ENCODE measurements at places on chromosomes 6 and 20.

DNA sequence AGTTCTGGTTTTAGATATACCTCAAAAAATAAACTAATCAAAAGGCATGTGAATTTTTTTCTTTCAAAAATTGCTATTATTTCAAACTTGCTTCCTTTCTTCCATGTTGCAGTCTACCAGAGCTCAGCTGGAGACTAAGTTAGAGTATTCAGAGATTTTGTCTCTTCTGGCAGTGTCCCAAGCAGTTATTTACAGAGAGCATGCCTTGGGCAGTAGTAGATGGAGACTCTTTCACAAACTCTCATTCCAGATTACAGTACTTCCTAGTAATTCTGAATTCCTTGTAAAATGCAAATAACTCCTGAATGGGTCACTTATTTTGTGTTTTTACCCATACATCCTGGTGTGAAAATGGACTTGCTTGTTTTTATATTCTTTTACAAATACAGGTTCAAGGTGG, 703.4 kb downstream of the EPHA7 start:
- no peak for DNase-seq

DNA sequence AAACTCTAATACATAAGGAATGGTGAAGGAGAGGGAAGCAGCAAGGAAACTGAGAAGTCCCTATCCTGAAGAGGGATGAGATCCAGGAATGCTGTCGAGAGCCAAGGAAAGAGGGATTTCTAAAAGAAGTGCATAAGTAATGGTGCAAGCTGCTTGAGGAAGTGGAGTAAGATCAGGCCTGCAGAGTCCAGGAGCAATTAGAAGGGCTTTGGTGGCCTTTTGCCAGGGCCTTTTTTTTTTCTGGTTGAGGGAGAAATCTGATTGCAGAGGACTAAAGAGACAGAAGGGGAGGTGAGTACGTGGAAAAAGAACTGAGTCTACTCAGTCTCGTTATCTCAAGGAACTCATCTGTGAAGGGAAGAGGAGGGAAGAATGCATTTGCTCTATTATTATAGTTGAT, 396.2 kb downstream of the UTRN start:
- DNase-seq = no peak

- DNase-seq = no peak
These were observed 2.1 kb downstream of the EGFL8 start for GRCh38 chr6:32166411-32167061.

DNA sequence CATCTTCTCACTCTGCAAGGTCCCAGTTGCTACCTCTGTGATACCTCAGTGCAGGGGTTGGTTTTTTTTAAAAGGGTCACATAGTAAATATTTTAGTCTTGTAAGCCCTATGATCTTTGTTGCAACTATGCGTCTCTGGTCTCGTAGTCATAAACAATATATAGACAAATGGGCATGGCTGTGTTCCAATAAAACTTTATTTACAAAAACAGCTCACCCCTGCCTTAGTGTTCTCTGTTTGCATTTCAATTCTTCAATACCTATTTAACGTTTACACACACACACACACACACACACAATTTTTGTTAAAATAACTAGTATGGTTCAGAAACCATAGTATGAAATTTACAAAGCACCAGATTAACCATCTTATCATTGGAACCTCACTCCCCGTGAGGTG, 216.8 kb downstream of the PREX1 start:
- DNase-seq = no peak

DNA sequence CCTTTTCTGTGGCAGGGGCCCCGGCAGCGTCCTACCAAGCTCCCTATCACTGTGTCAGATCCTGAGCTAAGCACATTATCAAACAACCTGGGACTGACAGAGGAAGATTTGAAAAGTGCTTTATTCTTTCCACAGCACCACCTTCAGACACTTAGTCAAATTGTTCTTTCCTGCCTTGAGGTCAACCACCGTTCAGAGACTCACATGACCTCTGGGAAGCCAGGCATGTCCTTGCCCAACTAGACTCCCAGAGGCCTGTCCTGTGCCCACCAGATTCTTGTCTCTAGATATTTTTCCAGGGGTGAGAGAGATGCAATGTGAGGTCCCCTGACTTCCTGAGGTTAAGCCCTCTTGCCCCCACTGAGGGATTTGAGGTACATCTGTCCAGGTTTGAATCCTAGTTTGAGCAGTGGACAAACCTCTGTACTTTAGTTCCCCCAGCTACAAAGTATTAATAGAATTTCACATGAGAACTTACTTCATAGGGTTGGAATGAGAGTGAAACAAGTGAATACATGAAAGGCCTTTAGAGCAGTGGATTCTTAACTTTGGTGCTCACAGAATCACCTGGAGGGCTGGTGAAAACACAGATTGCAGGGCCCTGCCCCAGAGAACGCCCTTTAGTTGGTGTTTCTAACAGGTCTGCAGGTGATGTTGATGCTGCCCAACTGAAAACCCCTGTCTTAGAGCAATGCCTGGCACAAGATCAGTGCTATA, 179.8 kb downstream of the CLIC5 start:
- DNase-seq = no peak

- no peak for DNase-seq
These were observed 263.5 kb downstream of the CENPW start for GRCh38 chr6:126603410-126603809.

- no peak for DNase-seq
These were observed 70.1 kb upstream of the AFDN start for GRCh38 chr6:167756597-167756996.

DNA sequence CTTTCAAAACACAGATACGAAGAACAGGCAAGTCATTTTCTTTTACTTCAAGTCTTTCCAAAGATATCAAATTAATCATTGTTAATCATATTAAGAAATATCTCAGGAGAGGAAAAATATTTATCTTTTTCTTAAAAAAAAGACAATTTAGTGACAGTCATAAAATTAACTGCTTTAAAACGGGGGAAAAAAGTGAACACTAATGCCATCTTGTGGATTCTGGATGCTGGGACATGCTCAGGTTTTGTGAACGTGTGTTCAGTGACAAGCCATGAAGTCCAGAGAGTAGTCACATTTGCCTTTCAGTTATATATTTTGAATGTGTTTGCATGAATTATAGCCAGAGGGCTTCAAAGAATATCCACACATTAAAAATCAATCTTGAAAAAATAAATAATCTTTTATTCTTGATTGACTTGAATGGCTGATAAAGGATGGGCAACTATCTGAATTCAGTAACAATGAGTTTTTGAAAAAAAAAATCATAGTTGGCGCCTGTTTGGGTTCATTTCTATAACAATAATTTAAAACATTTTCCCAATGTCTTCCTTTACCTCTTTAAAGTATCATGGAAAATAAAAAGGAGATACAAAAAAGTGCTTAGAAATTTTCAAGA, 74.7 kb upstream of the NOX3 start:
- no peak for DNase-seq

GRCh38 chr6:89118931-89119330, 1.1 kb upstream of the SRSF12 start:
- no peak for DNase-seq

DNA sequence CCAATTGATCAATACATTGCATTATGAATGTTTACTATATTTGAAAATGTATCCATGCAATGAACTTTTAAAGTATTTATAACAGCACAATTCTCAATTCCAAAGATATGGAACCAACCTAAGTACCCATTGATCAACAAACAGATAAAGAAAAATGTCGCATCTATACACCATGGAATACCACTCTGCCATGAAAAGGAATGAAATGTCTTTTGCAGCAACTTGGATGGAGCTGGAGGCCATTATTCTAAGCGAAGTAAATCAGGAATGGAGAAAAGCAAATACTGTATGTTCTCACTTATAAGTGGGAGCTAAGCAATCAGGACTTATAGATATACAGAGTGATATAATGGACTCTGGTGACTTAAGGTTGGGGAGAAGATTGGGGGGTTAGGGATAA, 22.9 kb downstream of the SRPK1 start:
- DNase-seq = no peak

DNA sequence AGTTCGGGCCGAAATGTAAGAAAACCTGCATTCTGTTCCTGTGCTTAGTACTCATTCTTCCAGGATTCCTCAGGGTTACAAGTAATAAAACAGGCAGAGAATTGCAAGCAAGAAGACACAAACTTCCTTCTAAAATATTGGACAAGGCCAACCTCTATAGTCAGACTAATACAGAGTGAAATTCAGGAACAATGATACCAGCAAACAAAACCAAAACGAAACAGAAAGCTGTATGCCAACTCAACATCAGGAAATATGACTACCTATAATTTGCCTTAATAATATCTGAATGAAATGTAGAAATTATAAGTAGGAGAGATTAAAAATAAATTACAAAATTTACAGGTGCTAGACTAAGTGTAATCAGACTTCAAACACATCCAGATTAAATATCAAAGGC, 238.8 kb downstream of the HIVEP2 start:
- no peak for DNase-seq

GRCh38 chr6:34115403-34115795, 30.5 kb downstream of the GRM4 start:
- DNase-seq = no peak

DNA sequence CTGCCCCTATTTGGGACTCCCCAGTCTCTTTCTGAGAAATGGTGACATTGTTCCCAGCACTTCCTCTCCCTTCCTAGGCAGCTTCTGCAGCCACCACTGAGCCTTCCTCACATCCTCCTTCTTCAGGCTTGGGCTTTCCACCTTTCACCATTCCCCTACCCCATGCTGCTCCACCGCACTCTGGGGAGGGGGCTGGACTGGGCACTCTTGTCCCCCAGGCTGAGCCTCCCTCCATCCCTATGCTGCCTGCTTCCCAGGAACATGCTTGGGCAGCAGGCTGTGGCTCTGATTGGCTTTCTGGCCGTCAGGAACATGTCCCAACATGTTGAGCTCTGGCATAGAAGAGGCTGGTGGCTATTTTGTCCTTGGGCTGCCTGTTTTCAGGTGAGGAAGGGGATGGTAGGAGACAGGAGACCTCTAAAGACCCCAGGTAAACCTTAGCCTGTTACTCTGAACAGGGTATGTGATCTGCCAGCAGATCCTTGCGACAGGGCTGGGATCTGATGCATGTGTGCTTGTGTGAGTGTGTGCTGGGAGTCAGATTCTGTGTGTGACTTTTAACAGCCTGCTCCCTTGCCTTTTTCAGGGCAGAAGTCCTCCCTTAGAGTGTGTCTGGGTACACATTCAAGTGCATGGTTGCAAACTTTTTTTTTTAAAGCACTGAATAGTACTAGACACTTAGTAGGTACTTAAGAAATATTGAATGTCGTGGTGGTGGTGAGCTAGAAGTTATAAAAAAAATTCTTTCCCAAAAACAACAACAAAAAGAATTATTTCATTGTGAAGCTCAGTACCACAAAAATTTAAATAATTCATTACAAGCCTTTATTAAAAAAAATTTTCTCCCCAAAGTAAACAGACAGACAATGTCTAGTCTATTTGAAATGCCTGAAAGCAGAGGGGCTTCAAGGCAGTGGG, 2.1 kb upstream of the CDKN1A start:
- DNase-seq = no peak

- DNase-seq = no peak
These were observed 28.7 kb downstream of the SLCO4A1 start for GRCh38 chr20:62670998-62671397.

- no peak for DNase-seq
These were observed 41.1 kb downstream of the SUN5 start for GRCh38 chr20:32963176-32963575.

DNA sequence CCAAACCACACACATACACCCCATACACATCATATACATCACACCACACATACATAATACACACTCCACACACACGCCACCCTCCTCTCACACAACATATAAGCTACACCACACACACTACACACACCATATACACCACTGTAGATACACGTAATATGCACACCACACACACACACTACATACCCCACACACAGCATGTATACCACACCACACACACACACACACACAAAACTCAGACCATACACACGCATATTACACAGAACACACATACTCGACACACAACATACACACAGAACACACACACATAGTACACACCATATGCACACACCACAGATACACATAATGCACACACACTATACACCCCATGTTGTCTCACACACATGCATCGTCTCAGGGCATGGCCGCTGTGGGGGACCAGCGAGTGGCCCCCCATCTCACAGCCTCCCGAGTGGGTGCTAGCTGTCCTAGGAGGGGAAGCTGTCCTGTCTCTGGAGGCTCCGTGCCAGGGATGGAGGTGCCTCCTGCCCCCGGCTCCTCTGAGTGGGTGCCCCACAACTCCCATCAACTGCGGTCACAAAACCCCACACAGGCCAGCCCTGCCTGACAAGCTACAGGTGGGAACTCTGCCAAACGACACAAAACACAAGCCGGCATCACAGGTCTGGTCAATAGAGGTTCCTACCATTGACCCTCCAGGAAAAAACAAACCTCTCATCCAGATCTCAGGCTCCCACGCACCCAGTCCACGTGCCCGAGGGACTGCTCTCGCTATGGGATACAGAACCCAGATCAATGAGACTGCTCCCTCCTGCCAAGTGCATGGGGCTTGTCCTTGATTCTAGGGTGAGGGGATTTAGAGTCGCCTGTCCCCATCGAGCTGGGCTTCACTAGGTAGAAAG, 49.1 kb downstream of the DACT2 start:
- DNase-seq = no peak

GRCh38 chr6:34515473-34516387, 40.4 kb downstream of the SPDEF start:
- no peak for DNase-seq

- DNase-seq = no peak
These were observed 28.5 kb downstream of the SF3B5 start for GRCh38 chr6:144066741-144067484.

GRCh38 chr6:7446619-7447325, 57.2 kb downstream of the RIOK1 start:
- no peak for DNase-seq

- DNase-seq = no peak
These were observed 14.0 kb upstream of the FAM50B start for GRCh38 chr6:3835055-3835731.

- no peak for DNase-seq
These were observed 168.3 kb upstream of the SPACA1 start for GRCh38 chr6:87879132-87879861.

- no peak for DNase-seq
These were observed 29.0 kb downstream of the NFATC2 start for GRCh38 chr20:51513545-51513944.

- no peak for DNase-seq
These were observed 8.3 kb upstream of the TTPAL start for GRCh38 chr20:44467289-44467883.

DNA sequence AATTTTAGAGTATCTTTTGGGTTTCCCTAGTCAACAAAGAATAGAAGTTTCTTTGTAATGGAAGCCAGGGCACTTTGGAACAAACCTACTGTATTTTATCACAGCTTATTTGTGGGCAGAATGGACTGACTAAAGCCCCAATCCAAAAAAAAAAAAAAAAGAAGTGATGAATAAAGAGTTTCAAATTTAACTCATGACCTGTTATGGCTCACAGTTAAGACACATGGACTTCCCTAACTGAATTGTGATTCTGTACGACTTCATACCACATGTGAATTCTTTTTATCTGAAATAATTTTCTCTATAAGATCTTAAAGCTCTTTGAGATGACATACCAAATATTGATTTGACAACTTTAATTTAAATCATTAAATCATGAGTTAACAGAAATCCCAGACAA, 77.2 kb downstream of the FILIP1 start:
- DNase-seq = no peak

Data from C1 segment of cervical spinal cord (tissue), 14 donors.